CMK (cell line): ENCODE measurements at places on chromosomes 1 and 21.

DNA sequence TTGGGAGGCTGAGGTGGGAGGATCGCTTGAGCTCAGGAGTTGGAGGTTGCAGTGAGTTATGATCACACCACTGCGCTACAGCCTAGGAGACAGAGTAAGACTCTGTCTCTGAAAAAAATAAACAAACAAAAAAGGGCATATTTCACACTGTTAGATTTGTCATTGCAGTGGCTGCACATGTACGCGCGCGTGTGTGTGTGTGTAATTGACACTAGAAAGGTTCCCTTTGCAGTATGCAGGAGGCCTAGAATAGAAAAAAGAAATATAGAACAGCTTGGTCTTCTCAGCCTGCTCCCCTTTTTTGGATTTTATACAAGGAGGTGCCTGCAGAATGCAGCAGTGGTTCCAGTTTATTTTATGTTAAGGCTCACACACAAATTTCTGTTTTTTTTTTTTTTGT is 8.6 kb downstream of the MACO1 start:
- no peak for DNase-seq

DNA sequence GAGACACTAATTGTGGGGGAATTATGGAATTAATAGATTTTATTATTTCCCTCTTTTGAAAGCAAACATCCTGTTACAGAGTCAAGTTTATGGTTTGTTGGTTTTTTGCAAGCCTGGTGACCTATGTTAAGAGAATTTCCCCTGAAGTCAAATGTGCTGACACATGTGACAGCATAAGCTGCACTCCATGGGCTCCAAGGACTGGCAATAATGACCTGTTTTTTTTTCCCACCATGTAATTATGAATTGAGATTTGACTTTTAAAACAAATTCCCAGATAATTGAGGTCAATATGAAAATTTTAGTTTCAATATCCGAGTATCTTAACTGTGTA is 242.5 kb upstream of the SGIP1 start:
- no peak for DNase-seq

DNA sequence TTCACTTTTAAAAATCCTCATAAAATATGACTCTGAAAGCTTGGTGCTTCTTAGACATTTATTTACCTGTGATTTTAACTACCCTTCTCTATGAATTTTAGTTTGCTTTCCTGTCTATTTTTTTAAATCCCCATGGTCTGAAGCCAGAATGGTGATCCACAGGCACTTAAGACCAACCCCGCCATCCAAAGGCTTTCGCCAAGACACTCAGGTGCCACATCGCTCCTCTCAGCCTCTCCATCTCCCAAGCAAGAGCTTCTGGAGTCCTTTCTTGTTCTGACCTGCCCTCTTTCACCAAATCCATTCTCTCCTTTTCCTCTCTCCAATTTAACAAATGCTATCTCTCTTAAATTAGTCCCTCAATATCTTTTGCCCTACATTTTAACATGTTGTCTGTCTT is 464.6 kb downstream of the PCP4 start:
- DNase-seq: no peak

DNA sequence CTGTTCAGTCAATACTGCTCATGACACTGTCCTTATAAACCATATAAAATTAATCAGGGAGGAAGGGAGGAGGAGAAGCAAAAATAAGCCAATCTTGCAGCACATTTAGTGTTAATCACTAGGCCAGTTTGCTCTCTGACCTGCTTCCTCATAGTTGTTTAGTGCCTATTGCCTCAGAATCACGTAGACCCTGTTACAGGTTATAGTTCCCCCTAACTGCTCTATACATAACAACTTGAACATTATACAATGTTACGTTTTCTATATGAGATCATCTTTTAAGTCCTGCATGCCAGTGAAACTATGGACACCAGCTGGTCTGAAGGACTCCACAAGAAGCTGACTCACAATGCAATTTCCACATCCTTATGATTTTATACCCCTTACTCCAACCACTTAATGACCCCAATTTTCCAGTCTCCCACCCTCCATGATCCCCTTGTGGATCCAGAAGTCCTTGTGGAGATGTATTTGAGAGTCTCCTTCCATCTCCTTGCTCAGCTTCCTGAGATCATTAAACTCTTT is 34.9 kb upstream of the TACSTD2 start:
- DNase-seq: no peak

DNA sequence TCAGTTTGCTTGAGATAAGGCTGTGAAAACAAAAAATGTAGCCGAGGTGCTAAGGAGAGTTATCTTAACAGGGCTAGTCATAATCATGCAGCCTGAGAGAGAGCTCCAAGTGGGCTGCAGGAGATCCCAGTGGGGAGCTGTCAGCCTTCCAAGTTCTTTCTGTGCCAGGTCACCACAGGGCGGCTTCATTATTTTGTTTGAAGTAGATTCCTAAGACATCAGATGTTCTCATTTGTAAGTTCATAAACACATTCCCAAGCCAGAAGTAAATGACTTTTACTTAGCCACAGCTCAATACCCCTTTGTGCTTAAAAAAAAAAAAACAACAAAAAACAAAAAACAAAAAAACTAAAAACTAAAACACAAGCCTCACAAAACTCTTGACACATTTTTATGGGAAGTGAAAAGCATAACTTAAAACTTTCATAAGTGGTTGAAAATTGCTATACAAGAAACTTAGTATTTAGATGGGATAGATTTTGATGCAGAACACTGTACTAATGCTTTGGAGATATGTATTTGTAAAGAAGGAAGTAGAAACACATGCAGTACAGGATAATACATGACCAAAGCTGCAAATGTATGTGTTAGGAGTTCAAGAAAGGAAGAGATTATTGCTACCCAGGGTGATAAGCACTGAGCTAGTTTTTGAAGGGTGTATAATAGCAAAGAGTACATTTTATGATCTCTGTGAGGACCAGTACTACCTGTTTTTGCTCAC is 8.6 kb downstream of the CDC14A start:
- no peak for DNase-seq

DNA sequence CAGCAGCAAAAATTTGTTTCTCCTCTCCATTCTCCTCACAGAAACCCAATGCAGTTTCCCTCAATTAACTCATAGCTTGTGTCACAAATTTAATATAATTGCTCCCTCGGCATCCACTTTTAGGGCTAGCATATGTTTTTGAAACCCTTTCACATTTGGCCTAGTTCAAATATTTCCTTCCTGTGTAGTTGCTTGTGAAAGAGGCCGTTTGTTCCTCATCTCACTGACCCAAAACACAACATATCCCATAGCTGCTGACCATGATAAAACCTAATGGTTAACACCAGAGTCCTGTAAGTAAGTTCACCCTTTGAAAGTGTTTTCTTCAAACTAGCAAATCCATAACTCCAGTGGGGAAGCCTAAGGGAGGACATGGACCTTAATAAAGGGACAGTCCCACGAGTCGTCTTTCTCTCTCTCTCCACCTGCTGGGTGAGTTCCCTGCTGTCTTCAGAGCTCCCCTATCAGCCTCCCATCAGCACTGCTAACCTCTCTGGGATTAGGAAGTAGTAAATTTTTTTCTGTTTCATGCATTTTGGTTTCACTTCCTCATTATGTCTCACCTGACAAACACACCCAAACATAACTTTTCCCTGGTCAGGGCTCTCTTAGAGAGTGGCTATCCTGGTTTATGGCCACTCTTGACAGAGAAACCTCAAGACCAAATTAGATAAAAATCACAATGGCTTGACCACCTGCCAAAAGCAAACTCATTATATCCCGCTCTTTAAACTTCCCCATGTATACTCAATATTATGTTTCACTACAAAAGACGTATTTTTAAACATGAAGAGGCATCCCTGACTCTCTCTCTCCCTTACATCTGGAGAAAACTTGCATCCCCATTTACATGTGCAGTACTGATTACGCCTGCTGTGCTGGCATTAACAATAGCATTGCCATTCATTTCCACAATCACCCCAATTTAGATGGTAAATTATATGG is 177.7 kb upstream of the HP1BP3 start:
- DNase-seq: peak; percentile 5

DNA sequence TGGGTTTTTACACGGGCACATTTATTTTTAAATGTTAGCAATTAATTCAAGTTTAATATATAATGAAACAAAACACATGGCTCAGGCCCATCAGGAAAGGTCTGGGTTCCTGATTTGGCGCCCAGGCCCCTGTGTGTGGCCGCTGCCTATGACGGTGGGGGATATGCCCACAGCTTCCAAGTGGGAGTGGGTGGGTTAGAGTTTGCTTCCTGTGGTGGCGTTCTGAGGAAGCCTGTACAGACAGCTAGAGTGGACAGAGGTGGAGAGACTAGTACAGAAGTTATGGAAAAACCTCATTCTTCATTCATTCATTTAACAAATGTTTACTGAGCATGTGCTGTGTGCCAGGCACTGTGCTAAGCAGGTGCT is 22.4 kb upstream of the EPS8L3 start:
- no peak for DNase-seq

- no peak for DNase-seq
Observed at GRCh38 chr1:150236614-150237100, 745 bp upstream of the ANP32E start.

DNA sequence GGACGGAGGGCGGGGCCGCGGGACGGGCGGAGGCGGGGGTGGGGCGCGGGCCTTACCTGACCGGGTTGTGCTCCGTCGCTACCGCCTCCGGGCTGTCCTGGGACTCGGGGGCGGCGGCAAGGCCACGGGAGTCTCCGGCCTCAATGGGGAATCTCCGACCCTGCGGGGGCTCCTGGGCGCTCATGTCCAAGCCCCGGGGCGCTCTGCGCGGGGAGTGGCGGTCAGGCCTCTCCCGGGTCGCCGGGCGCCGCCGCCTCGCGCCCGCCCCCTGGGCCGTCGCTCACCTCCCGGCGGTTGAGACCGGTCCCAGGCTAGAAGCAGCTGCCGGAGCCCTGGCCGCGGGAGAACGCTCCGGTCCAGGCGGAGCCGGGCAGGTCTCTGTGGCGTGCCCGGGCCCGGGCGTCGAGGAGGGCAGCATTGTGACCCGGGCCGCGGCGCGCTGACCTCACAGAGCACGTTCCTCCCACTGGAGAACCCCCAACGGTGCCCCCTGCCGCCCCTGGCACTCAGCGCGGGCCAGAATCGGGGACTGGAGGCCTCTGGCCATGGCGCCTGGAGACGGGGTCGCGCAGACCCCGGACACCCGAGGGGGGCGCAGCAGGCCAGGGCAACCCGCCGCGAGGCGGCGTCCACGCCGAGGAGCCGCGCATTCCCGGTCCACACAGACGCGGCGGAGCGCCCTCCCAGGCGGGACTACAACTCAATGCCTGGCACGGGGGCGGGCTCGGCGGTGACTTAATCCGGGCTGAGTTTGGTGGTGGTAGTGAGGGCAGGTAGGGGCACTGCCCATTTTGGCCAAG is 411 bp downstream of the FAM229A start:
- DNase-seq: no peak

DNA sequence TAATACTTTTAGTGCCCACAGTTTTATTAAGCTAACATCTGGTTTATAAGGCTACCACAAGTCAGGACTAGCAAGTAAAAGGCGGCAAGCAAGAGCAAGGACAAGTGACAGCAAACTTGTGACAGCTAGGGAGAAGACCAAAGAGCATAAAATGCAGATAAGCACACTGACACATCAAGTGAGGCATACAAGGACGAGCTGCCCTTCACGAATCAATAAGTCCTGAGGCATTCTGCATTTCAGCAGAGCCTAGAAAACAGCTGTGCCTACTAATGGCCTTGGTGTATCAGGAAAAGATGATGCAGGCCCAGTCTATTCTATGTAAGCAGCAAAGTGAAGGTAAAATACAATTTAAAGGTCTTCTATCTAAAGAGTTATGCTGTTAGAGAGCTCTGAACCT is 74.8 kb downstream of the KRTAP19-8 start:
- DNase-seq: no peak

- DNase-seq: no peak
Observed at GRCh38 chr1:7298749-7299151, 472.3 kb upstream of the VAMP3 start.

GRCh38 chr1:30705698-30706097 is 17.7 kb downstream of the MATN1 start:
- DNase-seq: no peak

GRCh38 chr1:172269084-172269483 is 151.4 kb upstream of the C1orf105 start:
- DNase-seq: no peak

DNA sequence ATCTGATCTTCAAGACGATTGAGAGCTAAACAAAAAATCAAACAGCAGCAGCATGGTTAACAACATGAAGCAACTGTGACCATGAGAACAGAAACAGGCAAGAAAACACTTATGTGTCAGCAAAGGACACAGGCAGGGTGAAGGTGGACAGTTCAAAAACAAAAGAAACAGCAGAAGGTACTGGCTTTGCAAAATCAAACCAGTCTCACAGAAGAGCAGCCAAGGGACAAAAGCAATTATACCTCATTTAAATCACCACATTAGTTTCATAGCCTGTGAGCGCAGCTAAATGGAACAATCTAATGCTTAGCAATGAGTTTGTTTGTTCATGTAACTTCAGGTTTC is 59.1 kb downstream of the CAPN2 start:
- no peak for DNase-seq

- no peak for DNase-seq
Observed at GRCh38 chr1:240474133-240474614, 137.8 kb downstream of the GREM2 start.

- DNase-seq: no peak
Observed at GRCh38 chr1:215482079-215482478, 85.0 kb upstream of the KCTD3 start.

GRCh38 chr1:230820568-230820967 is 47.8 kb downstream of the C1orf198 start:
- DNase-seq: no peak
